ENCODE measurements at places on chromosomes 7 and 10.

GRCh38 chr7:70587739-70588138 is 544.2 kb upstream of the GALNT17 start:
- no peak for DNase-seq

DNA sequence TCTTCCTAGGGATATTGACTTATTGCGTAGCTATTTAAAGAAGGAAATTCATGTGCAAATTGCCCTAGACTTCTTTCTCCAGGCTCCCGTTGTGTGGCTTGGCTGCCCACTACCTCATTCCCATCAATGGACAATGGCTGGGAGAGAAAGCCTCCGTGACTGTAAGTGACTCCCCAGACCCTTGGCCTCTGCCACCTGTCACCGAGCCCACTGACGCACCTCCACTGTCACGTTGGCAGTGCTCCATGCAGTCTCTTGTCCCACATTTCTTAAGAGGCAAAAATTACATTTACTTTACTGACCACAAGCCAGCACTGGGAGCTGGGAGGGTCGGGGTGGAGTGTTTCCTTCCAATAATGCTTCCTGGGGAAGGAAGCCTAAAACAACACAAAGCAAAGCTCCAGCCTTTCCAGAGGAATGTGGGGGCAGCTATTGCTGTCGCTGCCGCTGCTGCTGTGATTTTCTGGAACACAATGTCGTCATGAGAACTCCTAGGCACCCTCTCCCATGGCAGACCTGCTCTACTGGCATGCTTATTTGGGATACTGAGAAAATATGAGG is 89.7 kb upstream of the STEAP1B start:
- no peak for DNase-seq

GRCh38 chr10:93222876-93223275 is 149.2 kb downstream of the CYP26A1 start:
- no peak for DNase-seq

DNA sequence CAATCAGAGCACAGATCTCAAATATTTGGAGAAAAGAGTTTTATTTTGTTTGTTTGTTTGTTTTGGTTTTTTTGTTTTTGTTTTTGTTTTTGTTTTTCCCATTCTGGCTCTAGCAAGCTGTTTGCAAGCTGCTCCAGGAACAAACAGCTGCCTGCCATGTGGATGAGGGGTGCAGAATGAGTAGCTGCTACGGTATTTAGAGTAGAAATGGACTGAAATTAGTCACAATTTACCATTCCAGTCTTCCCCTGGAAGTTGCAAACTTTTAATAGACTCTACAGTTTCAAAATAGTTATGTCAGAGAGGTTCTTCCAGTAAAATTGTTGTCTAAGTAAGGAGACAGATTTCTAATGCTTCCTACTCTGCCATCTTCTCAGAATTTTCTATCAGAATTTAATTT is 27.1 kb upstream of the TAS2R16 start:
- DNase-seq: no peak

DNA sequence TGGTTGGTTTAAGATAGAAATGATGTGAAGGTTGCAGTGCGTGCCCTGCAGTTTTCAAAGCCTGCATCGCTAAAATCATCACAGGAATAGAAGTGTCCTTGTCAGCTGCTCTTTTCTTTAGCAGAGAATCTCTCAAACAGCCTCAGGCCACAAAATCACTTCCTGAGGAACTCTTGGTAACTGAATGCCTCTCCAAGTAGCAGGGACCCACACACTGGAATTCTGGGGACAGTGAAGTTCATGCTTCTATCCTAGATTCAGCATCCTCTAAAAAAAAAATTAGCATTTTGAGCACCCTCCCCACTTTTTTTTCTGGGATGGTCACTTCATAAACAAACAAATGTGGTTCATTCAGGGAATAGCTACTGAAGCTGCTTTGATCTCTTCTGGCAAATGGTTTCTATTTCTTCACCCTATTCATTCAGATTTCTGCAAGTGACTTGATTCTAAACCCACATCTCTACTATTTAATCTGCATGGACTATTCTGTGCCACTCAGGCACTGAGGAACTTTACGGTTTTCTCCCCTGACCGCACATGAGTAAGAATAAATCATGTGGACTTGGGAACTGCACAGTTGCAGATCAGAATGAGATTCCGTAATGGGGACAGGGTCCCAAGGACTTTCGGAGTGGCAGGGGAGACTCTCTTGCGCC is 306.9 kb downstream of the FRMD4A start:
- DNase-seq: no peak

- DNase-seq: no peak
Observed at GRCh38 chr10:84314275-84314674, 14.1 kb upstream of the CCSER2 start.

DNA sequence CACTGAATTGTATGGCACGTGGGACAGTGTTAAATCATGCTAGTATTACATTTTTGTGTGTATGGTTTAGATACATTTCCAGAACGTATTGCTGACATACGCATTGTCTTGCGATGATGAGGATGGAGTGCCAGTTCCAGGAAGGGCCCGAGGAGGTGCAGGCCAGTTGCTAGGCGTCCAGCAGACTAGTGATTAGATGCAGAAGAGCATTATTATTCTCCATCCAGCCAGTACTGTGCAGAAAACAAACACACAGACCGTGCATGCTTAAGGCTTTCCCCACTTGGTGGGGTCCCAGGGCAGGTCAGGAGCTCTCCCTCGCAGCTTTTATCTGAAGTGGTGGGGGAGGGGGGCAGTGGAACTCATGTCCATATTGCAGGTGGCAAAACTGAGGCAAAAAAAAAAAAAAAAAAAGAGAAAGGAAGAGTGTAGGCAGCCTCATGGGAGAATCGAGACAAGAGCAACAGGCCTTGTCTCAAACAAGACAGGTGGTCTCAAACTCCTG is 189.2 kb downstream of the CAMK1D start:
- DNase-seq: no peak

GRCh38 chr10:15393139-15393825 is 22.2 kb upstream of the FAM171A1 start:
- no peak for DNase-seq

- no peak for DNase-seq
Observed at GRCh38 chr7:106450716-106451115, 165.9 kb upstream of the NAMPT start.

DNA sequence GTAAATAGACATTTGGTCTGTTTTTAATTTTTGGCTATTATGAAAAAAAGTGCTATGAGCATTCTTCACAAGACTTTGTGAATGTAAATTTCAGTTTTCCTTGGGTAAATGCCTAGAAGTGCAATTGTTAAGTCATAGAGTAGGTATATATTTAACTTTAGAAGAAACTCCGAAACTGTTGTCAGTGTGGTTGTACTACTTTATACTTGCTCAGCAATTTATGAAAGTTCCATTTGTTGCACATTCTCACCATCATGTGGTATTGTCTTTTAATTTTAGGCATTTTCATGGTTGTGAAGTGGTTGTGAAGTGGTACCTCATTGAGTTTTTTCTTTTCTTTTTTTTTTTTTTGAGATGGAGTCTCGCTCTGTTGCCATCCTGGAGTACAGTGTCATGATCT is 60.0 kb downstream of the TYW1 start:
- DNase-seq: no peak

GRCh38 chr7:125201002-125201401 is 271.4 kb upstream of the POT1 start:
- DNase-seq: no peak

- no peak for DNase-seq
Observed at GRCh38 chr10:49252313-49253034, 46.5 kb upstream of the C10orf71 start.

DNA sequence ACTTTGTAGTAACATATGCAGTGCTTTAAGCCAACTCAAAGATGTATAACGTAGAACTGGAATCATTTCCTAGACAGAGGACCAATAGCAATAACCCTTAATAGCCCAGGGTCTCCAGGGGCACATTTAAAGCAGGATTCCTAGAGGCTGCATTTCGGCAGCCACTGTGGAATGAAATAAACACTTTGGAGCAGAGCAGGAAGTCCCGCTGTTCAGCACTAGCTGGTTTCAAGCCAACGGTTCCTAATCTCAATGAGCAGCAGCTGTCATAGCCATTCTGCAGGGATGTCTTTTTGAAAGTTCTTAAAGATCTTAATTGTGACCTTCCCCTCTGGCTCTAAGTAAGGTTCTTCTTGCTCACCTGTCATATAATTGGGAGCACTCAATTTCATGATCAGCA is 18.4 kb upstream of the MACROH2A2 start:
- DNase-seq: no peak

DNA sequence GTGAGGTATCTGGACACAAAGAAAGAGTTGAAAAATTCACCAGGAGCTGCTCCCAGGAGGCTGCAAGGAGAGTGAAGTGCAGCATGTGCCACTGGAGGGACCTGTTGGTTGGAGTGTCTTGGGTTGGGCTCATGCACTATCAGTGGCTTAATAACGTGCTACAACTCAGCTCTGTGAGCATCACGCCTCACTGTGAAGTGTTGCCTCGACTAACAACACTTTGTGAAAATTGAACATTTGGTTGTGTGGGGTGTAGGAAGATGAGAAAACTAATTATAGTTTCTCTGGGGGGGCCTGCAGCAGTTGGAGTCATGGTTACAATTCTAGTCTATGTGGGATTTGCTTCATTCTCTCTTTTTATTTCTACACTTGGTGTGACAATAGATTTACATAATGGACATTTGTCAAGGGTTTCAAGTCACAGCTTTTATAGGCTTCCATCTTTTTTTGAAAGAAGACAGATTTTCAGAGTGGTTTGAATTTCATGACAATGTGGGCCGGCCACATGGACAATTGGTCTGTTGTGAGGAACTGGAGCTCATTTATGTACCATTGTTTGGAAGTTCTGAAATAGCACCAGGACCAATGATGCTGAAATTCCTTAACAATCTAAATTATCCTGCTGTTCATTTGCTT is 121.3 kb downstream of the RAMP3 start:
- no peak for DNase-seq

DNA sequence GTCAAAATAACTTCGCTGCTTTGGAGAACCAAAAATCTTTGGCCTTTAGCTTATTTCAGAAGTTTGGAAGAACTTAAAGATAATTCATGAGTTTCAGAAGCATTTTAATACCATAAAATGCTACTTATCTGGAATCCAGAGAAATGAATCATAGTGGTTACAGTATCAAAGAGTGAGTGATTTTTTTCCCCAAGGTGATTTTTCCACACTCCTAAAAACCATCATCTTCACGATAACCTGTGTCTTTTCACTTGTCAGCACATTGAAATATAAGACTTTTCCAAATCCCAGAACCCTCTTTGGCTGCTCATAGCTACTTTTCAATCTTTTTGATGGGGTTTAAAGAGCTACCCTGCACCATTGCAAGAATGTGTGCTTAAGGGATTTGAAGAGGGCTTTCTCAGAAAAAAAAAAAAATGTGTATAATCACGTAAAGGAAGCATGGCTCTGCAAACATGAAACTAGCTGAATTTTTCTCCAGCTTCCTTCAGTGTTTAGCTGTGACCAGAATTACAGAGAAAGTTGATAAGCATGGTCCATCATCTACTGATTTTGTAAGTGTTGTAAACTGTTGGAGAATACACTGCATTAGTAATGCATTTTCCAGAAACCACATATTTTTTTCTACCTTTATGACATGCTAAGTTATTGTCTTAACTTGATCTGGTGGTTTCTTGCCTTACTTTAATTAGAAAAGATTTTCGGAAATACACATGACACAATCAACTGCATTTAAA is 134.9 kb downstream of the BICC1 start:
- DNase-seq: no peak

GRCh38 chr7:147432079-147432478 is 1158.5 kb upstream of the C7orf33 start:
- DNase-seq: no peak

DNA sequence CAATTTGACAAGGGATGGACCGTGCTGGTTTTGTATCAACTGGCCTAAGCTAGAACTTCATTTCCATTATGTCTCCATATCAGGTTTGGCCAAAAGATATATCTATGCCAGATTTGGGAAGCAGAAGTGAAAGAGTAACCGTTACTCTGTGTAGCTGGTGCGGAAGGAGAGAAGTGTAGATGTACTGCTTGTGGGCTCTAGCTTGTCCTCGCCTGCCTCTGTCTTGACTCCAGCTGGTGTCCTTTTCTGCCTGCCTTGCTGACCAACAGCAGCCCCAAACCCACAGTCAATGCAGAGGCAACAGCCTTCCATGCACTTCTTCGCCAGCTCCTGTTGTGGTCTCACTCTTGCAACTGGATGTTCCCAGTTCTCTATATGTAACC is 128.5 kb downstream of the KIF20B start:
- no peak for DNase-seq

- DNase-seq: no peak
Observed at GRCh38 chr7:50837965-50838364, 55.3 kb upstream of the GRB10 start.

GRCh38 chr7:106618480-106618879 is 42.5 kb downstream of the CCDC71L start:
- DNase-seq: no peak

DNA sequence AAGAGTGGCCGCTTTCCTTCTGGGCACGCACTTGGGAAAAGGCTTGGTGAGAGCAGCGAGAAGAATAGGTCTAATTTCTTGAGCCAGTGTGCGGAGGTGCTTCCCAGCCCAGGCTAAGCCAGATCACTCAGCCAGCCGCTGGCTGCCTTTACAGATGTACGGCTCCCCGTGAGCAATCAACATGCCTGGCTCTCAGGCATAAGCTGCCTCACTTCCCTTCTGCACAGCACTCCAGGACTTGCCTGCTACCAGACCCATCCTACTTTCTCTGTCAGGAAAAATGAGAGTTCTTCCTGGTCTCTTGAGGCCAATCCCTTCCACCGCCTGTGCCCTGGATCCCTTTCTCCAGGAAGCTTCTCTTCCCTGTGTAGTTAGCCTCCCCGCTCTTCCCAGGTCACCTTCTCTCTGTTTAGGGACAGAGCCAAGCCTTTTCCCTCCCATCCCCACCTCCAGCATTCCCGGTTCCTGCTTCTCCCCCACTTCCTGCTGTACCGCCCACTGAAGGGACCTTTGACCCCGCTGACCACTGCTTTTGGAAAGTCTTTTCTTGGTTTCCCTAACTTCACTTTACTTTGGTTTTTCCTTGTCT is 1.1 kb upstream of the ACTR3C start:
- peak; percentile 25 for DNase-seq

GRCh38 chr10:76282061-76283025 is 850.9 kb downstream of the LRMDA start:
- no peak for DNase-seq

DNA sequence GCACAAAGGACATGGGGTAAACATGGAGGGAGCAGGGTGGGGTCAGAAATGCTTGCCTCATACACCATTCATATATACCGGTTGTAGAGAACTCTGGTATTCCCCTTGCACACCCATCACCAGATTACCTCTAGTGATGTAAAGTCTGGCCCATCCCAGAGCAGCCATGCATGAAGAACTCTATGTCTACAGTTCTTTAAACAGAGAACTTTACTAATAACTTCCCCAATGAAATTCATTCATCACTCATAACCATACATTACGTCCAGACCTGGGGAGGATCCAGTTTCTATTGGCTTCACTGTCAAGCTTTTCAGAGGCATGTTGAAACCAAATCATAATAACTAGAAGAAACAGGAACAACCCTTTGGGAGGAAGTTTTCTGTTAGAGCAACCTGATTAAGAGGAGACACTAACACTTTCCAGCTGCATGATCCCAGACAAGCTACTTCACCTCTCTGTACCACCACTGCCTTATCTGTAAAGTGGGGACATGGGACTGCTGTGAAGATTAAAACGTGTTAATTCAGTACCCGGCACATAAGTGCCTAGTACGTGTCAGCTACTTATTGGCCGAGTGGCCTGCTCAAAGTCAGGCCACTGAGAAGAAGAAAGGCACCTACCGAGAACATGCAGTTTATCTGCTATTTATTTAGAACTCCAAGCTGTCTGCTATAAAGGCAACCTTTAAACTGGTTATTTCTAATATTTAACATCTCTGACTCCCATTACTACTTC is 59.7 kb downstream of the IGF2BP3 start:
- no peak for DNase-seq

Measured in LoVo (cell line).